ENCODE measurements at places on chromosomes 3 and 15. TPM values are rescaled to one million over a fixed set of nuclear protein-coding genes. Genes with fewer than 3 reads are reported as not detected.

- no peak for DNase-seq
These were observed 273.8 kb downstream of the CD47 start for GRCh38 chr3:107817076-107817475.

DNA sequence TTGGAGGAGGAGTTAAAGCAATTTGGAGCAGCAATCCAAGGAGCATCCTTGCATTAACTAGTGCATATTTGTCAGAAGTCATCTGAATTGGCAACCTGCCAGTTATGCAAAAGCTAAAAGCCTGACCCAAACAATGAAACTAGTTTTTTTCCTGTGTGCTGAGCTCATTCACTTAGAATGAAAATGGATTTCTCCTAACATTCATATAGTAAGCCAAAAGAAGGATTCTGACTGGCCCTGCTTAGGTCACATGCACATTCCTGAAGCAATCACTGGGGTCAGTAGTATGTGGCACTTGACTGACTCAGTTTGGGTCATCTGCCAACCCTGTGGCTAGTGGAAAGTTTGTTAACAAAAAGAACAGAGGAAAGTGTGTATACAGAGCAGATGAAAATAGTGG lies 30.5 kb downstream of the OXSM start:
- DNase-seq = no peak

DNA sequence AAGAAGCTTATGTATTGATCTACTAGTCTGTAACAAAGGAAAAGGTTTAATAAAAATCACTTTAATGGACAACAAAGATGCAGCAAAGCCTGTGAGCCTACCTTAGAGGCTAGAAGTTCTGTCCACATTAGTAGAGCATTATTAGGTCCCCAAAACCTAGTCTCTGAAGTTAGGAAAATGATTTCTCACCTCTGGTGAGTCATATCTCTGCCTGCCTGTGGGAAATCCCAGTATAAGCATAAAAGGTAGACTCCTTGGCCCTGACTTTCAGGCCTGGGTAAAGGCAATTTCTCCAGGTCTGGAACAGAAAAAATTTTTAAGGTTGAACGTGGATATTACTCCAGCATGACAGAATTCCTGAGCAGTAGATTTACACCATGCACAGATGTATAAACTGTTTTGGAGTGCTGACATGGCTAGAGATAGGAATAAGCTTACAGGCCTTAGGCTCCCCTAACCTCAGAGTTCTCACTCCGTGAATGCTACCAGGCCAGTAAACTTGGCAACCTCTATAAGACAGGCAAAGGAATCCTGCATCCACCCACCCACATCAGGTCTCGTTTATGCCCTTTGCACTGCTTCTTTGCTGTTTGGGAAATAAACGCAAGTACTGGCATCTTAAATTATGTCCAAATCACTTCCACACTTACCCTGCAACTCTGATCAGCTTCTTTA lies 104.1 kb downstream of the SERPINI1 start:
- DNase-seq = no peak

Gene CLEC3B
- total RNA-seq = 7.7 TPM

- no peak for DNase-seq
These were observed 49.2 kb upstream of the NMD3 start for GRCh38 chr3:161171639-161172552.

Gene DZIP1L
- 1.6 TPM for total RNA-seq

DNA sequence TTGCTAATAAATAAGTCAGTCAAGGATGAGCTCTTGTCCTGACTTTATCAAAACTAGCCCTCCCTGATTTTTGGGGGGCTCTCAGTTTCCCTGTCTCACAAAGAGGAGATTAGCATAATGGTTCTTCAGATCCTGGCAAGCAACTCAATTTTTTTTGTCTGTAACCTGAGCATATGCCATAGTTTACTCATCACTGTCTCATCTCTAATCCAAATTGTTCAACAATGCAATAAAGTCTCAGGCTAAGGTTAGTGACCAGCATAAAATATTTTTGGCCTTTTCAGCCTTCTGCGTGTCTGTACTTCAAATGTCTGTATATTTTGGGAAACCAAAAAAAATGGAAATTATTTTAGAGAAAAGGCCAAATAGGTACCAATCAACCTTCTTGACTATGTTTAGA lies 465.6 kb upstream of the TPRG1 start:
- no peak for DNase-seq

GRCh38 chr15:89972085-89972484 lies 29.0 kb upstream of the ZNF710 start:
- DNase-seq = no peak

- DNase-seq = peak; percentile 76
These were observed 4.9 kb upstream of the IL17RD start for GRCh38 chr3:57169872-57170623.

Gene NEK10
- total RNA-seq = 0.70 TPM

Gene CYP1A1
- total RNA-seq = 4.4 TPM

DNA sequence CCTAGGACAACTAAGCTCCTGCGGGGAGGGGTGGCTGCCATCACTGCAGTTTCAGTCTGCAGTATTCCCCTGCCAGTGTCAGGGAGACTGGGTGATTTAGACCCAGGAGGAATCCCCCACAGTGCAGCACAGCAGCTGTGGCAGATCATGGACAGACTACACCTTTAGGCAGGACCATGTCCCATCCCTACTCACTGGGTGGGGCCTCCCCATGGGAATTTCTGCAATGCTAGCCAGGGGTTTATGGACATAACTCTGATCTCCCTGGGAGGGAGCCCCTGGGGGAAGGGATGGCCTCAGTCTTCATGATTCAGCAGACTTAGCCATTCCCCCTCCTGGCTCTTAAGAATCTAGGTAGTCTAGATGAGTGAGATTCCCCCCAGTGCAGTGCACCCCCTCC lies 130.1 kb upstream of the STAC start:
- DNase-seq = no peak

DNA sequence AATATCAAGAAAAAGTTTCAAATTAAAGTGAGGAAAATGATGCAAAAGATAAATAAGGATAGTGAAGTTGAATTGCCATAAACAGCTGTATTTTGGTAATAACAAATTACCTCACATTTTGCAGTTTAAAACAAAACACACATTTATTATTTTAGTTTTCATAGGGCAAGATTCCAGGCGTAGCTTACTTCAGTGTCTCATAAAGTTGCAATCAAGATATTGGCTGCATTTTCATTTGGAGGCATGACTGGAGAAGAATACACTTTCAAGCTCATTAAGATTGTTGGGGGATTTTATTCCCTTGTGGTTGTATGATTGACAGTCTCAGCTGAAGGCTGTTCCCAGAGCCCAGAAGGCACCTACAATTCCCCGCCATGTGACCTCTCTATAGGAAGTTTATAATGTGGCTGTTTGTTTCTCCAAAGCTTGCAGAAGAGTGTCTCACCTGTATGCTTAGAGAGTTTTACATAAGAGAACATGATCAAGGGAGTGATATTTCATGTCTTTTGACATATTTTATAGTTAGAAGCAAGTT lies 151.4 kb downstream of the OTOL1 start:
- no peak for DNase-seq

Gene GABRR3
- not detected for total RNA-seq

Gene SHF
- total RNA-seq = 15.2 TPM

Data from liver (tissue), 10 donors.